ENCODE measurements at places on chromosomes 7 and 10. TPM values are rescaled to one million over a fixed set of nuclear protein-coding genes. Genes with fewer than 3 reads are reported as not detected.

GRIFIN gene
- polyA plus RNA-seq, result not detected

PRKRIP1 gene
- 27.9 TPM for polyA plus RNA-seq

TMEM196 gene
- 0.22 TPM for polyA plus RNA-seq

SPDYE6 gene
- 1.4 TPM for polyA plus RNA-seq

MACC1 gene
- 0.07 TPM for polyA plus RNA-seq

SEMA3A gene
- polyA plus RNA-seq, result 32.7 TPM

HOXA13 gene
- 0.10 TPM for polyA plus RNA-seq

PTN gene
- polyA plus RNA-seq, result 77.9 TPM

DNA sequence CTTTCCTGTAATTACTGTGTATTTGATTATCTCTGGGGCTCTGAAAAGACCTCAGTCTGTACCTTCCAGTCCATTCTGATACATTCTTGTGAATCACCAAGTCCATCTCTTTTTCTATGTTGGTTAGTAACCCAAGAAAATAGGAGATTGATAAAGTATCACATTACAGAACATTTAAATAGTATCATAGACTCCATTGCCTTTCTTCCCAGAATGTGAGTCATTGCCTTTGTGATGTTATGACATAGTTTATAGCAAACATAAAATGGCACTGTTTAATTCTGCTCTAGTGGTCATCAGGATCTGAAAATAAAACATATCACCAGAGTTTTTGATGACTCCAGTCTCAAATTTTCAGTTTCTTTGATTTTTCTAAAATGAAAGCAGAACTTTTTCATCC, 78.4 kb downstream of the NRG3 start:
- DNase-seq, result no peak

- DNase-seq, result no peak
Measured at GRCh38 chr10:100372415-100373297, 25.6 kb downstream of the SCD start.

DNA sequence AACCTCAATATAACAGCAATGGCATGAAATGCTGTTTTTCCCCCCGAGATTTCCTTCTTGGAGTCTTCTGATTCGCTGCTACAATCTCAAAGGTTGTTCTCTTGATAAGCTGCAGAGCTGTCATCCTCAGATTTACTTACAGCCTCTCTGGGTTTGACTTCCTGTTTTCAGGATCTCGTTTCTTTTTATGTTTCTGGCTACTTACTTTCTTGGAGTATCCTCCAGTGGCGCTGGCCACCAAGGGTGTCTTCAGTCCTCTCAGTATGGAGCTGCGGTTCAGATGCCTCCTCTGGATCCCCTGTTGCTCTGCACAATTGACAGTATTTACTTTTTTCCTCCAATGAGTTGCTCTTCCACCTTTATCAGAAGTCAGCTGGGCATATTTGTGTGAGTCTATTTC, 152.0 kb upstream of the TMEM72 start:
- no peak for DNase-seq

- DNase-seq, result no peak
Measured at GRCh38 chr7:112071856-112072255, 134.3 kb downstream of the DOCK4 start.

GRCh38 chr7:106563466-106564150, 97.3 kb downstream of the CCDC71L start:
- no peak for DNase-seq

- no peak for DNase-seq
Measured at GRCh38 chr7:136741941-136742340, 126.5 kb upstream of the CHRM2 start.

DNA sequence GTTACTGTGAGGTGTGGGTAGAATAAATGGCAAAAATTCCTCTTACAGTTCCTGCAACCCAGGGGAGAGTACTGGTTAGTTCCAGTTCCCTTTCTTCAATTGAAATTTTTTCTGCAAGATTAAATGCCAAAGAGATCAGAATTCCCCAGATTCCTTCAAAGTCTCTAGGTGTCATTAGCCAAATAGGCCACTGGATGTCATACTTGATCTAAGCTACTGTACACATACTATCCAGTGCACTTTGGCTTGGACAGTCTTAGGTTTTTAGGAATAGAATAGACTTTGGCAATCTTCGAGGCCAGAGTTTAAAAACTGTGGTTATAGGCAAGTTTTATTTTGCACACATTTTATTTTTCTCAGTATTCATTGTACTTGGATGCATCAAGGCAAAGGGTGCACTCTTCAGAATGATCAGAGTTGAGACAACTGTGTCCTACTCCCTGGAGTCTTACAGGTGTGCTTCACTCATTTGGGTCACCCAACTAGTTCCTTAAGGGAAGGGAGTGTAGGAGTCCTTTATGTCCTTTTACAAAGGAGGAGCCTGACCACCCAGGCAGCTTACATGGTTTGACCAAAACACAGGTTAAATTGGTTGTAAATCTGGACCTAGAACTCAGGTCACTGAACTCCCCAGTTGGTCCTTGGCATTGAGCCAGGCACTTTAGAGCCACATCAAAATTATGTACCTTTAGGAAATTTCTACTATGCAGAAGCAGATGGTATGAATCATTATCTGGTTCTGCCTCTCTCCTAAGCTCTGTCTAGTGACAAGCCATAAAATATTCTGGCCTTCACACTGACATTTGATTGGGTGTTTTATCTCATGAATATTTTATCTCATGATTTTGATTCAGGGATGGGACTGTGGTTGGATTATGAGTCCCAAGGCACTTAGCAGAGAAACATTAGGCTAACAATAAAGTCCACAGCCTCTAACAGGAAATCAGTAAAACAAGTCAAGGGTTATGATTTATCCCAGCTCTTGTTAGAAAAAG, 49.5 kb downstream of the ASAH2B start:
- DNase-seq, result no peak

DNA sequence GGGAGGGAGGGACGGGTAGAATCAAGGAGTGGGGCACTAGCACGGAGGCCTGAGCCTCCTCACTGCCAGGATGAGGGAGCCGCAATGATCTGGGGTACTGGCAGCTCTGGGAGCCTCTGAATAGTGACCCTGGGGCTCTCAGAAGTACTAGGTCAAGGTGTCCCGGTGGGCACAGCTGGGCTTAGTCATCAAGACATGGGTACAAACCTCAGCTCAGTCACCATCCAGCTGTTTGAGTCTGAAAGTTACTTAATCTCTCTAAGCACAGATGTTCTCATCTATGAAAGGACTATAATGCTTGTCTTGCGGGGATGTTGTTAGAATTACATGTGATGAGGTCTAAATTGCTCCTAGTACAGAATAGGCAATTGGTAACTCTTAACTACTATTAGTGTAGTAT, 276.8 kb downstream of the KCNMA1 start:
- DNase-seq, result no peak

DNA sequence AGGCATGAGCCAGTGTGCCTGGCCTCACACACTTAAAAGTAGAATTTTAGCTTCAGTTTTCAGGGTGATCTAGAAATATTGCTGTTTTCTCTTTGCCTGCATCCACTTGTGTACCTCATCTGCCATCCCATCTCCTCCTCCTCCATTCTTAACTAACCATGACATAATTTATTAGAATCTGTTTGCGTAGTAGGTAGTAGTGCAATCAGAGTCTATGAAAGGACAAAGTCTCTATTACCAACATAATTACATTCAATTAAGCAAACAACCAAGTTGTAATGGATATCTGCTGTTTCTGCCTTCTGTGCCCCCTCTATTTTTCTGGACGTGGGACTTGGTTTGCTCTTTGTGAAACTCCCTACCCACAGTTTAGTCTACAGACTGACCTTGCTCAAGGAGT, 72.9 kb downstream of the CDK14 start:
- no peak for DNase-seq

DNA sequence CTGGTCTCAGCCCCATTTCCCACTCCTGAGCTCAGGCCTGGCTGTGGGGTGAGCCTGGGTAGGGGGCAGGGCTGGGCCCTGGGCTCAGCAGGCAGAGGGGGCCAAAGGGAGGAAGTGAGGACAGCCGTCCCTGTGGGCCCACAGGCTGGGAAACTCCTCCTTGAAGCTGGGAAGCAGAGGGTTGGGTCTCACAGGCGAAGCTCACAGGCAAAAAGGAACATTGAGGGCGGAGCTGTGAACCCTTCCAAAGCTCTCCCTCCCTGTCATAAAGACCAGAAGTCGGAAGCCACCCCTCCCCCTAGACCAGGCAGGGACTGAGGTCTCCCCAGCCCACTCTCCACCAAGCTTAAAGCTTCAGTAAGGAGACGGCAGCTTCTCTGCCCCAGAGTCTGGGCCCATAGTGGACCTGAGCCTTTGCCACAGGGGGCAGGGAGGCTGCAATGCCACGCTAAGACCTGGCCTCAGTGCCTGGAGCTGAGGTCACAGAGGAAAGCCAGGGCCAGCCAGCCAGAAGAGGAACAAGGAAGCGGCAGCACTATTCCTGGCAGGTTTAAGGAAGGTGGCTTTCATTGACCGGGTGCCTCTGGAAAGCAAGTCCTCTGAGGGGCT, 1.0 kb upstream of the KCP start:
- peak; percentile 45 for DNase-seq

DNA sequence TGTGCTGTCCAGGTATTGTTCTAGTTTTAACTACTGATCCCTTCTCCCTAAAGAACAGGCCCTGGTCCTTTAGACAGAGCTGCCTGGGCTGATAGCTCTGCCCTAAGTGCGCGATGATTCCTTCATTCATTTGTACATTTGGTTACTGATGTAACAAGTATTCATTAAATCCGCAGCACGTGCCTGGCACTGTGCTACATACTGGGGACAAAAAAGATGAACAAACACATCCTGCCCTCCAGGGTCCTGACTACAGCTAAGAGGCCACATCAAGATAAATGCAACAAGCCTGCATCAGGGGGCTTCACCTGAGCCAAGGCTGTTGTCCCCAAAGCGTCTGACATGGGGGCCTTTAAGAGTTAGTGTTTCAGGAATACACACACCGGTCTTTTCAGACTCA, 99.0 kb upstream of the PODXL start:
- DNase-seq, result no peak

- no peak for DNase-seq
Measured at GRCh38 chr10:28788762-28789161, 111.4 kb downstream of the BAMBI start.

DNA sequence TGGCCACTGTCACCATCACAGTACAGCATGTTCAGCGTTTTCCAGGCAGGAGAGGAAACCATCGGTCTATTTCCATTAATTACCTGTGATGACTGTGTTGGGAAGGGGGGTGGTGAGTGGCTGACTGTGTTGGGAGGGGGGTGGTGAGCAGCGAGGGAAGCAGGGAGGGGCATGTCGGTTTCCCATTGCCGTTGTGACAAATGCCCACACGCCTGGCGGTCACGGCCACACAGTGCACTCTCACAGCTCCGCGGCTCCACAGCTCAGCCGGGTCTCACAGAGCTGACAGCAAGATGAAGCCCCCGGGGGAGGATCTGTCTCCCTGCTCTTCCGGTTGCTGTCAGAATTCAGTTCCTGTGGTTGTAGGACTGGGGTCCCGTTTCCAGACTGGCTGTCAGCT, 39.0 kb downstream of the AP5Z1 start:
- no peak for DNase-seq

GRCh38 chr7:150978126-150978789, at the start of gene KCNH2:
TSS of gene KCNH2 (minus strand) at chr7:150978321. CDS start at chr7:150977913, 408 bp downstream.
- DNase-seq, result peak; percentile 56

GRCh38 chr10:13705526-13706174, 118.9 kb downstream of the PRPF18 start:
- DNase-seq, result no peak

DNA sequence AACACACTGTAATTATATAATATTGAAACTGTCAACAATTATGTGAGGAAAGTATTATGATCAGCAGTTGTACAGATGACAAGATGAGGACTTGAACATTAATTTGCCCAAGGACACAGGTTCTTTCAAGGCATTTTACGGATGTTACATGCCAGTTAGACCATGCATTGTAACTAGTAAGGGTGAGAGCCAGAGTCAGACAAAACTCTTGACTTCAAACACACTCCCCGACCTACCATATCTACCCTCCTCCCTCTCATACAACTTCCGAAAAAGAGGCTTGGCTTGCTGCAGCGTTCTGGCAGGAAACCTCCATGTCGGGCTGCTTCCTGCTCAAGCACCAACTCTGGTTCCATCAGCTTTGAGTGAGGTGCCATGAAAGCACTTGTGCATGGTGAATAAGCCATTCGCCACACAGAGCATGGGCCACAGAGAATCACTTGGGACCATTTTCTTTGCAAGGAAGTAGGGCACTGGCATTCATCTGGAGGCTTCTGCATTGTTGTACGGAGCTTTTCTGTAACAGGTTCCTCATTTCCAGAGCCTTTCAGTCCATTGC, 53.2 kb downstream of the FOXI2 start:
- DNase-seq, result no peak

- DNase-seq, result no peak
Measured at GRCh38 chr7:17147409-17147808, 151.0 kb upstream of the AHR start.

DNA sequence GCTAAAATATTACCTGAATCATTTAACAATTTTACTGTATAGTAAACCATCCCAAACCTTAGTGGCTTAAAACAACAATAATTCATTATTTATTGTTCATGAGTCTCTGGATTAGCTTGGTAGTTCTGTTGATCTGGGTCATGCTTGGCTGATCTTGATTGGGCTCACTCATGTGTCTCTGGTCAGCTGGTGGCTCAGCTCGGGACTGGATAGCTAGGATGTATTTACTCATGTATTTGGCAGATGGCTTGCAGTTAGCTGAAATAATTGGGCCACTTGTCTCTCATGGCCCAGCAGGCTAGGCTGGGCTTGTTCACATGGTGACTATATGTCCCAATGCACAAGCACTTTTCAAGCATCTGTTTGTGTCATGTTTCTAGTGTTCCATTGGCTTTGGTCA, 262.8 kb downstream of the BBS9 start:
- DNase-seq, result no peak

DNA sequence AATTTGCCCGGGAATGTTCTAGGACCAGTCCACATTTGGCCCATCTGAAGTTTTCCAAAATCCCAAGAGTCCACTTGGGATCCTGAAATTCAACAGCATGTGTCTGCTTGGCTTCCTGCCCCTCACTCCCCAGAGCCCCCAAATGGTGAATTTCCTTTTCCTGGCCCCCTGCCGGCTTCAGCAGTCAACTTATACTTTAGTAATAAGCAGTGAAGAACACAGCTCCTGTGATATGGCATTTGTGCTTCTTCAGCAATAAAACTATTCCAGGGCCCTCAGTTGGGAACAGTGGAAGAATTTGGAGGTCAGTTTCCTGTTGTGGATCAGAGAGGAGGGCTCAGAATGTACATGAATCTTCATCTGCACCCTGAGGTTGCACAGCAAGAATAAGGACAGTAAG, 51.1 kb downstream of the PRF1 start:
- DNase-seq, result peak; percentile 49
